ENCODE measurements at places on chromosomes 16 and 17.

GRCh38 chr17:81910840-81911276 lies 341 bp downstream of the PCYT2 start:
- no peak for DNase-seq

GRCh38 chr16:46706642-46707041 lies 17.2 kb downstream of the ORC6 start:
- no peak for DNase-seq

DNA sequence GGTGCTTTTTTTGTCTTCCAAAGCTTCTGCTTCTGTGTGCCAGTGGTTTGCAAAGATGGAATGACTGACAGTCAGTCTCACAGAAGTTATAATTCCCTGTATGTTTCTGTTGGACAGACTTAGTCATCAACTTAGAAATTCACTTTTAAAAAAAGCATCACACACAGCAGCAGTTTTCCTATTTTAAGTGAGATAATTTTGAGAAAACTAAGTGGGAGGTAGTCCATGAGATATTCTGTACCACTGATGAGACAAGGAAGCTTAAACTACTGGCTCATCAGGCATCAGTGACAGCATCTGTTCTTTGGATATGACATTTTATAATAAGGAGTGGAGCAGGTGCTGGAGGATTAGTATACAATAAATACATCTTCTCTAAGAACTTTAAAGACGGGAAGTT lies 20.0 kb downstream of the CNP start:
- DNase-seq = no peak

DNA sequence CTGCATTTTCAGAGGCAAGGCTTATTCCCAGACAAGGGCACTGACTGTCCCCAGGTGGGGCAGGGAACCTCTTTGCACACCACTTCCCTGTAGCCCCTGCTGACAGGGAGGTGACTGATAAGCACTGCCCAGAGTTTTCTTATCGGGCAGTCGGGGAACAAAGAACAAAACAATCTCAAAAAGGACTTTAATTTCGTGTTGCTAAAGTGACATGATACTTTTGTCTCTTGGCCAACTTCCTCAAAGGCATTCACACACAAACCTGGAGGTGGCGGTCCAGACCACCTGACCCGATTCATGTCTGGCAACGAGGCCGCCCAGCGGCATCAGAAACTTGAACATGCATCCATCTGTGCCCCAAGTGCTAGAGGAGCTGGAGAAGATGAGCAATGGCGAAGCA lies 28.9 kb downstream of the ZDHHC7 start:
- DNase-seq = no peak

DNA sequence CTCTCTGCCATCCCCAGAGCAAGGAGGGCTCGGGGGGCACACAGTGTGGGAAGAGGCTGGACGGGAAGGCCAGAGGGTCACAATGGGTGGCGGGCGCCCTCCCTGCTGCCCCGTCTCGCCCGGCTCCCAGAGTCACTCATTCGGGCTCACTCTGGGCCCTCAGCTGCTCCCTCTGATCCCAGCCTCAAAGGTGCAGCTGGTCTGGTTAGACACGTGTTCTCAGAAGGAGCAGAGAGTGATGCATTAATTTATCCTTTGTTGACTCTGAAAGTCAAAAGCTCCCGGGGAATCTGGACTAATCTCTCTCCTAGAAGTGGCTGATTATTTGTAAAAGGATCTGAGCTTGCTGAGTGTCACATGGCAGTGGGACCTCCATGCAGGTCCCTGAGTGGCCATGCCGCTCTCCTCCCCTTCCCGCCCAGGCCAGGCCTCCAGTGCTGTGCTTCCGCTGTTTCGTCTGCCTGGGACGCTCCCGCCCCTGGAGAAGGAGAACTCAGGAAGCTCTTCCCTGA lies 87.5 kb downstream of the SEC14L1 start:
- DNase-seq = no peak

GRCh38 chr16:84717484-84717883 lies 17.7 kb downstream of the USP10 start:
- no peak for DNase-seq

GRCh38 chr17:66724581-66725341 lies 110.2 kb upstream of the CACNG5 start:
- DNase-seq = no peak

DNA sequence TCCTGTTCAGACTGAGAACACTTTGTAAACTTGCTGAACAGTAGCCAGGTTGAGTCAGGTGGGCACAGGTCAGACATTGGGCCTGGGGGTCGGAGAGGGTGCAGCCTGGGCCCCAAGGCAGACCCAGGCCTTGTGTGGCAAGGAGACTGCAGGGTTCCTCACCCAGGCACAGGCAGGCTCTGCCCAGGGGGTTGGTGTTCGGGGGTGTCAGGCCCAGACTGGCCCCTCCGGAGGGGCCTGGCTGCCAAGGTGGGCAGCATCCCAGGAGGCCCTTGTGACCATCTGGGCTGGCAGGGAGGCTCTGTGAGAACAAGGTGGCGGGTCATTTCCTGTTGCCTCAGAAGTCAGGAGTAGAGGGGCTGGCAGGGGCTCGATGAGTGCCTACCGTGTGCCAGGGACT lies 585 bp upstream of the MYO15A start:
- DNase-seq = no peak
